ENCODE measurements at places on chromosomes 12 and 14.

- H3K36me3 ChIP-seq: no peaks in the 10 kb centered on the region
- DNase-seq: peak; percentile 46
- H3K4me1 ChIP-seq: no peaks in the 10 kb centered on the region
- no peaks in the 10 kb centered on the region for H3K27me3 ChIP-seq
Measured at GRCh38 chr12:50597200-50598195, 92.7 kb downstream of the DIP2B start.

- no peaks in the 10 kb centered on the region for H3K27me3 ChIP-seq
- no peak overlapping the region for H3K27ac ChIP-seq
- no peak overlapping the region for H3K4me3 ChIP-seq
Measured at GRCh38 chr12:97127061-97127460, 220.0 kb downstream of the NEDD1 start.

DNA sequence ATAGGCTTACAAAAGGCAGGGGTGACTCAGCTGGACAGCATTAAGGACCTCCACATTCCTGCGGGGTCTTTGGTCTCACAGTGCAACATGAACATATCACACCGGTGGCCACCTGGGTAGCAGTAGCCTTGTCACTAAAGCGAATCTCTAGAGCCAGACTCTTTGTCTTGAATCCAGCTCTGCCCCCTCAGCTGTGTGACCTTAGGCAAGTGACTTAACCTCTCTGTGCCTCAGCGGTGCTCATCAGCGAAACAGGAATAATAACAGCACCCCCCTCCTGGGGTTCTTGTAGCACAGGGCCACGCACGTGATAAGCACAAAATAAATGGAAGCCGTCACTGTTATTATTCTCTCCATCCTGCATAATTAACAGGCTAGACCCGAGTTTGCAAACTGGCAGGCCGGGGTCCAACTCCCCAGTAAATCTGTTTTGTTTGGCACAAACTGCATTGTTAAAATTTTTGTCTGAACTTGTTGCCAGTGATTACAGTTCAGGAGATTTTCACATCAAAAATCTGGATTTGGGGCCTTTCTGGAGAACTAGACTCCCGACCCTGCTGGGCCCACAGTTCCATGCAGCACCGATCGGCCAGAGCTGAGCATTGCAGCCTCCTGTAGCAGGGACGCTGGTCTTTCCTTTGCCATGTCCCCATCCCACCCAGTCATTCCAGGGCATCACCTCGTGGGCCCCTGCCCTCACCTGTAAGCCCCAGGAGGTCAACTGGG lies 174.8 kb downstream of the PHETA1 start:
- H3K4me3 ChIP-seq: no peak overlapping the region
- H3K4me1 ChIP-seq: no peaks in the 10 kb centered on the region
- no peaks in the 10 kb centered on the region for H3K36me3 ChIP-seq
- no peak for DNase-seq
- no peak overlapping the region for H3K27ac ChIP-seq

DNA sequence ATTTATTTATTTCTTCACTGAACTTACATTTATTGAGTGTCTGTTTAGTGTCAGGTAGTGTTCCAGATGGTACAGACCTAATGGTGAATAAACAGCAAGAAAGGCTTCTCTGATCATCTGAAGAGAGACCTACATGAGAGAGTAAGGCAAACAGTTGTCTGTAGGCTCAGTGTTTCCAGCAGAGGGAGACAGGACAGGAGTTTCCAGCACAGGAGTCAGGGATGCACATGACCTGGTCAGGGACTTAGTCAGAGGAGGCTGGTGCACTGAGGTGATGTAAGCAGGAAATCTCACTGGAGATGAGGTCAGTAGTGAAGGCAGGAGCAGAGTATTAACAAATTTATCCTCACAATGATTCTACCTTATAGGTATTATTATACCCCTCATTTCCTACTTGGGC lies 233.2 kb downstream of the MDGA2 start:
- H3K27ac ChIP-seq: no peak overlapping the region
- no peak overlapping the region for H3K4me3 ChIP-seq
- H3K27me3 ChIP-seq: no peaks in the 10 kb centered on the region
- peak; percentile 93 for DNase-seq
- H3K4me1 ChIP-seq: peaks cover 2% of the 10 kb centered on the region

DNA sequence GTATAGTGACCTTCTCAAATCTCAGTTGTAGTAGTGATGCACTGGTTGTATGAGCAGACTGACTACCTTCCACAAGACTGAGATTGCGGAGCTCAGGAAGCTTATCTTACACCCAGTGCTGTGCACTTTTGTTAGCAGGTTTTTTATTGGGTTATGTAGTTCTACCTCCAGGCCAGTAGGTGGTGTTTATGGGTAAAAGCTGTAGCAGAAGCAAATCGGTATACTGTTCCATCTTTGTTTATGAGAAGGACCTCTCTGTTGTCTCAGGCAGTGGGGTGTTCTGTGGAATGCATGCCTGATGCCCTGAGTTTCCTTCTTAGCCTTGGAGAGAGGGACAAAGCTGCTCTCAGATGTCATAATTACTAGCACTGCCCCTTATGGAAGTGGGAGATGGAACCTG lies 217.8 kb downstream of the LRFN5 start:
- no peak overlapping the region for H3K4me3 ChIP-seq
- no peaks in the 10 kb centered on the region for H3K36me3 ChIP-seq
- H3K27me3 ChIP-seq: no peaks in the 10 kb centered on the region
- DNase-seq: peak; percentile 7

DNA sequence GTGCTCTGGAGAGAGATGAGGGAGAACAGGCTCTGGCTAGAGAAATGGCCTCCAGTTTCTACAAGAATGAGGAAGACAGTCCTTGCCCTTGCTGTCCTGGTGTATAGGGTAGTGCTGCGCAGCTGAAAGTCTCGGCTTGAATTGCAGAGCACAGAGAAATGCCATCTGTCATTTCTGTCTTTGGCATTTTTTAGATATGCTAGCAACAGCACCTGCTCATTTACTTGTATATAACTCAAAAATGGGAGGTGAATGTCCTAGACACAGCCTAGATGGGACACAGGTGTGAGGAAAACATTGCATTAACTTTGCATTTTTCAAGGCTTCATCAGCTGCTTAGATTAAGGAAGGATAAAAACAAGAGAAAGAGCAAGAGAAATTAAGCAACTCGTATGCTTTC lies 35.8 kb downstream of the GPR19 start:
- no peak overlapping the region for H3K4me3 ChIP-seq
- DNase-seq: no peak
- no peak overlapping the region for H3K27ac ChIP-seq
- H3K36me3 ChIP-seq: no peaks in the 10 kb centered on the region

DNA sequence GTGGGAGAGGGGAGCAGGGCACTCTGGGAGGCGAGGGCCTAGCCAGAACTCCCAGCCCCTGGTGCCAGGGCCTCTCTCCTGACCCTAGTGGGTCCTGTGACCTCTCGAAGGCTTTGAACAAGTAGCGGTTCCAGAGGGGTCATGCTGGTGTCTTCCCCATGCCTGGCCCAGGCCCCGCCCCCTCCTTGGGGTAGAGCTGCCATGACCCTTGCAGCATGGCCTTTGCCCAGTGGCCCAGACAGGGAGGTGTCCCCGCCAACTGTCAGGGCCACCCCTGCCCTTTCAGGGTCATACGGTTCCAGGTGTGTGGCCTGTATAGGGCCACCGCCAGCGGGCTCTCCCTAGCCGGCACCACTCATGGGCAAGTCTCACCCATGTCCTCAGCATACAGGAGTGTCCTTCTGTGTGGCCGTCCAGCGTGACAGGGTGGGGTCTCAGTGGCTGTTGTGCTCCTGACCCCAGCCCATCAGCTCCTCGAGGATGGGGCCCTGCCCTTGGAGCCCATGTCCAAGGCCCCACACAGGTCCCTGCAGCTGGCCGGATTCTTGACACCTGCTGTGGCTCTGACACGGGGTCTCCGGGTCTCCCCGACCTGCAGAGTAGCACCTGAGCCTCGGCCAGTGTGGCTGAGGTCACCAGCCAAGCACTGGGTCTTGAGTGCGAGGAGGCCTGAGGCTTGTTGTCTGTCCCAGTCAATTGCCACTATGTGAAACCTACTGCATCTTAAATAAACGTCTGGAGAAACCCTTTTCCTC lies 34.6 kb downstream of the PACS2 start:
- H3K4me3 ChIP-seq: no peak overlapping the region
- H3K36me3 ChIP-seq: no peaks in the 10 kb centered on the region
- no peaks in the 10 kb centered on the region for H3K4me1 ChIP-seq
- DNase-seq: no peak

Data from mesendoderm (in vitro differentiated cells).